ENCODE measurements at places on chromosomes 13 and 19. TPM values are rescaled to one million over a fixed set of nuclear protein-coding genes. Genes with fewer than 3 reads are reported as not detected.

NLRP5 gene
- total RNA-seq: not detected

PABPC3 gene
- 0.17 TPM for total RNA-seq

SCN1B gene
- total RNA-seq: 14.1 TPM

KLK12 gene
- not detected for total RNA-seq

RUVBL2 gene
- total RNA-seq: 128 TPM

NOVA2 gene
- total RNA-seq: not detected

LILRA5 gene
- total RNA-seq: not detected

SAFB2 gene
- total RNA-seq: 35.8 TPM

NAPSA gene
- under 0.01 TPM for total RNA-seq

PLPPR2 gene
- total RNA-seq: 13.0 TPM

FAM216B gene
- total RNA-seq: 0.26 TPM

TTYH1 gene
- total RNA-seq: not detected

TINCR gene
- total RNA-seq: 0.17 TPM
